ENCODE measurements at places on chromosomes 11 and 22. TPM values are rescaled to one million over a fixed set of nuclear protein-coding genes. Genes with fewer than 3 reads are reported as not detected.

DERL3 gene
- 5.7 TPM for total RNA-seq

HYOU1 gene
- total RNA-seq, result 204 TPM

IFITM10 gene
- not detected for total RNA-seq

- no peaks in the 10 kb centered on the region for H3K36me3 ChIP-seq
- no peak overlapping the region for H3K4me3 ChIP-seq
- no peak for DNase-seq
- H3K27me3 ChIP-seq, result no peaks in the 10 kb centered on the region
Observed at GRCh38 chr11:106670069-106670468, 348.2 kb downstream of the GUCY1A2 start.

GRCh38 chr22:50262460-50262911 is 1.0 kb upstream of the MAPK12 start:
- peak overlapping the region; percentile 81 for H3K4me3 ChIP-seq
- peaks cover 5% of the 10 kb centered on the region for H3K4me1 ChIP-seq
- no peaks in the 10 kb centered on the region for H3K36me3 ChIP-seq

- no peak overlapping the region for H3K27ac ChIP-seq
- no peaks in the 10 kb centered on the region for H3K36me3 ChIP-seq
- H3K4me1 ChIP-seq, result no peaks in the 10 kb centered on the region
- DNase-seq, result no peak
- no peak overlapping the region for H3K4me3 ChIP-seq
- peaks cover 3% of the 10 kb centered on the region for H3K27me3 ChIP-seq
Observed at GRCh38 chr11:77650123-77650522, 12.5 kb upstream of the CLNS1A start.

- no peak within 1 kb of the TSS for H3K4me3 ChIP-seq
- peaks cover 4% of the 10 kb centered on the region for H3K27me3 ChIP-seq
Observed at GRCh38 chr11:4704054-4704789, at the start of gene MMP26. Gene MMP26, plus strand, starts transcription at chr11:4704784.

GRCh38 chr11:130674686-130675308 is 226.4 kb downstream of the ADAMTS15 start:
- DNase-seq, result no peak
- H3K27me3 ChIP-seq, result no peaks in the 10 kb centered on the region
- H3K36me3 ChIP-seq, result peaks cover 14% of the 10 kb centered on the region

- no peak for DNase-seq
- H3K4me1 ChIP-seq, result peaks cover 7% of the 10 kb centered on the region
- peaks cover 87% of the 10 kb centered on the region for H3K27me3 ChIP-seq
Observed at GRCh38 chr11:32418836-32419235, 16.5 kb downstream of the WT1 start.
